ENCODE measurements at places on chromosomes 7 and 10. TPM values are rescaled to one million over a fixed set of nuclear protein-coding genes. Genes with fewer than 3 reads are reported as not detected.

DNA sequence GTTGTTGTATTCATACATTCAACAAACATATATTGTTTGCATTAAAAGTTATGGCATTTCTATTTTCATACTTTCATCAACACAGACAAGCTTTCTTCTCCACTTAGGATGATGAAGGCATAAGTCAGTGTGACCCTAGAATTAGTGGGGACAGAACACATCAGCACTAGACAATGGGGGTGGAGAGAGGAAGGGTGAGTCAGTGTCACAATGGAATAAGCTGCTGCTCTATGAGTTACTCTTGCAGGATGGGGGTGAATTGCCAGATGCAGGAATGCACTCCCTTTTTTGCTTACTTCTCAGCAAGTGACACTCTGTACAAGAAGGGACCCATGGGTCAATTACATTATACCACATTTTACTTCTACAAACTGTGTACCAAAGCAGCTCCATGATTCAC is 74.0 kb downstream of the DGKI start:
- DNase-seq = no peak

- DNase-seq = no peak
Measured at GRCh38 chr10:124181656-124182055, 88.3 kb upstream of the CHST15 start.

- no peak for DNase-seq
Measured at GRCh38 chr10:94027197-94027596, 33.5 kb downstream of the PLCE1 start.

WNT8B gene
- not detected for total RNA-seq

DNA sequence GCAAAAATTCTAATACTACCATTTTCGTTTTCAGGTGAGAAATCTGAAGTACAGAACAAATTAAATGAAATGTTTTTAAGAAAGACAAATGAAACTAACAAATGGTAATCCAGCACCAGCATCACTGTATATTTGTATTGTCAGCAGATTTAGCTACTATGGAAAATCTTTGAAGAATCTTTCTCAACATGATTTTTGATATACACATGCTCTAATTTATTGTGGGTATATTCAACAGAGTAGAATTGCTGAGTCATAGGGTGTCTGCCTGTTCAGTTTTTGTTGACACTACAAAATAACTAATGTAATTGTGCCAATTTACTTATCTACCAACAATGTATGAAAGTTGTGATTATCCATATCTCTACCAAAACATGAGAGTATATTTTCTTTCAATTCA is 437.6 kb downstream of the PCDH15 start:
- DNase-seq = no peak

DNA sequence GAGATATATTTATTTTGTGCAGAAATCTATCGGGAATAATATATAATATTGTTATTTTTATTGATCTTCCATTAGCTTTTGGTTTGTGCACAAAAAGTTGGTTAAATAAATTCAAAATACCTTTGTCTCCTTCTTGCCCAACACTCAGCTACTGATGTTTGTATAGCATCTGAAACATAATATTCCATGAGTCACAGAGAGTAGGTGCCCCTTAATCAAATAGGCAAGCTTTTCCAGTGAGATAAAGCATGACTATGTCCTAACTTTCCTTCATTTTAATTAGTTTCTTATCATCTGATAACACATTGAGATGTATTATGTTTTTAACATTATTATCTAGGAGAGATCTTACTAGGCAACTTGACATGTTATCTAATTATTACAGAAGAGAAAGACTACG is 432.2 kb downstream of the KIF20B start:
- no peak for DNase-seq

DNA sequence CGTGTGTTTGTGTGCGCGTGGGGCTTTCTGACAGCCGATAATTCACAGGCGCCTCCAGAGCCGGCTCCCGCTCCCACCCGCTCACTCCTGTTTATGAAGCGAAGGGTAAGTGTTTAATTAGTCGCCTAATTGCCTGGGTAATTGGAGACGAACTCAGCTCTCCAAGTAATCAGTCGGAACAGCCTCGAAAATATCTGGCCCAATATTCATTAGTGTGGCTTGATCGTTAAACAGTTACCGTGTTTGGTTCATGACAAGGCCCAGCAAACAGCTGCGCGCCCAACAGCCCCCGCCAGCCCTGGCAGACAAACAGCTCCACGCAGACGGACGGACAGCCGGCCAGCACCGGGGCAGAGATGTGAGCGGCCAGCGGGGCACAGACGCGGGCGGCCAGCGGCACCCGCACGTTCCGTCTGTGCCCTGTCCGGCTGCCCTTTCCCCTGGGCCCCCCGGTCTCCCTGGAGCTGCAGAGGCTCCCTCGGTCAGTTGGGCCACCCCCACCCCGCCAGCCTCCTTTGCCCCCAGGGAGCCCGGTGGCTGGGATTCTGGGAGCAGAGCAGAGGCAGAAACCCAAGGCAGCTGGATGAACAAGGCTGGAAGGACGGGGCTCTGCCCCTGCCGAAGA is 98.2 kb downstream of the UNCX start:
- DNase-seq = no peak

LIPF gene
- not detected for total RNA-seq

AKR1B15 gene
- total RNA-seq = 10.6 TPM

DNA sequence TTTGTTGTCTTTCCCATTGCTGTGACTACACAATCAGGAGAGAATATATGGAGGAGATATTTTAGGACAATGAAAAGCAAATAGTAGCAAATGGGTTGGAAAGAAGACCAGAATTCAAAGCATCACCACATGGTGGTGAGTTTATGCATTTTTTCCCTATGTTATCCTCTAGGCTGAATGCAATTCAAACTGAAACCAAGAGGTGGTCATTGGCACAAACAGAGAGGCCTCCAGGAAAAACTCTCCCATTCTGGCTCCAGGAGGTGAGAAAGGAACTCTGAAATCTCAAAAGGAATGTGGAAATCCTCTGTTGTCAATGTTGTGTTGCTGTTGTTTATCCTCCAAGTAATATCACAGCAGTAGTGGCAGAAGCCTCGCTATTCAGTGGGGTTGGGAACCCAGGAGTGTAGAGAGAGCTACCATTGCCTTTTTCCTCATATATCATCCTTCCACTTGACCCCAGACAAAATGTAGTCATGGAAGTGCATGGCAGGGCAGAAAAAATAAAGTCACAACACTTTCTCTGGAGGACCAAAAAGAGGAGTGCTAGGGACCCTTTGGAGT is 819.1 kb downstream of the GRID1 start:
- no peak for DNase-seq

DNA sequence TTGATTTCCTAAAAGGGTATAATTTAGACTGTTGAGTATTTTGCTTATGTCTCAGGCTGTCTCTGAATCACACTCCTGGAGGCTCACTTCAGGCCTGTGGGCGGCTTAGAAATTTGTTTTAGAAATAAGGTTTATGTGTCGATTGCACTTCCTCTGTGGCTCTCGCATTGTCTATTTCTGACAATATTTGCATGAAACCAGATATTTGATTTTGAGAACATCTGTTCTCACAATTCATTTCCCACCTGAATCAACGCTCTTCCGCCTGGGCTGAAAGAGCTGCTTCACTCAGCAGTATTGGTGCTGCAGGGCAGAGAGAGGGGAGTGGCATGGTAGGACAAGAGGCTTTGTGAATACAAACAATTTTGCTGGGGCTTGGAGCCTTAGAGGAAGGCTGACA is 262.0 kb downstream of the ADRA2A start:
- DNase-seq = no peak
